ENCODE measurements at places on chromosomes 11 and 22. TPM values are rescaled to one million over a fixed set of nuclear protein-coding genes. Genes with fewer than 3 reads are reported as not detected.

GRK3 gene
- 18.3 TPM for total RNA-seq

TOM1 gene
- total RNA-seq: 24.4 TPM

DNA sequence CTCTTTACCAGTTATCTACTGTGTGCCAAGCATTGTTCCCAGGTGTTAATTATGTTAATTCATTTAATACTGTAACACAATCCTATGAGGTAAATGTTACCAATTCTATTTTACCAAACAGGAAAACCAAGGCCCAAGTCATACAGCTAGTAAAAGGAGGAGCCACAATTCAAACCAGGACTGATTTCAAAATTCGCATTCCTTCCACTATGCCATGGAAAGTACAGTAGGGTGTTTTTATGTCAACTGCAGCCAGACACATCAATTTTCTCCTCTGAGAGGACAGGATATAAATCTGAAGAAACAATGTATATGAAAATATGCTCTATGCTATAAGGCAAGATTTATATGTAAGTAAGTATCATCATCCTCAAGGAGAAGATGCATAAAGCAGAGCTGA is 104.3 kb downstream of the RPL27A start:
- no peak for DNase-seq

GRCh38 chr11:121767433-121767832 is 314.7 kb upstream of the SORL1-AS1 start:
- no peak for DNase-seq

DNA sequence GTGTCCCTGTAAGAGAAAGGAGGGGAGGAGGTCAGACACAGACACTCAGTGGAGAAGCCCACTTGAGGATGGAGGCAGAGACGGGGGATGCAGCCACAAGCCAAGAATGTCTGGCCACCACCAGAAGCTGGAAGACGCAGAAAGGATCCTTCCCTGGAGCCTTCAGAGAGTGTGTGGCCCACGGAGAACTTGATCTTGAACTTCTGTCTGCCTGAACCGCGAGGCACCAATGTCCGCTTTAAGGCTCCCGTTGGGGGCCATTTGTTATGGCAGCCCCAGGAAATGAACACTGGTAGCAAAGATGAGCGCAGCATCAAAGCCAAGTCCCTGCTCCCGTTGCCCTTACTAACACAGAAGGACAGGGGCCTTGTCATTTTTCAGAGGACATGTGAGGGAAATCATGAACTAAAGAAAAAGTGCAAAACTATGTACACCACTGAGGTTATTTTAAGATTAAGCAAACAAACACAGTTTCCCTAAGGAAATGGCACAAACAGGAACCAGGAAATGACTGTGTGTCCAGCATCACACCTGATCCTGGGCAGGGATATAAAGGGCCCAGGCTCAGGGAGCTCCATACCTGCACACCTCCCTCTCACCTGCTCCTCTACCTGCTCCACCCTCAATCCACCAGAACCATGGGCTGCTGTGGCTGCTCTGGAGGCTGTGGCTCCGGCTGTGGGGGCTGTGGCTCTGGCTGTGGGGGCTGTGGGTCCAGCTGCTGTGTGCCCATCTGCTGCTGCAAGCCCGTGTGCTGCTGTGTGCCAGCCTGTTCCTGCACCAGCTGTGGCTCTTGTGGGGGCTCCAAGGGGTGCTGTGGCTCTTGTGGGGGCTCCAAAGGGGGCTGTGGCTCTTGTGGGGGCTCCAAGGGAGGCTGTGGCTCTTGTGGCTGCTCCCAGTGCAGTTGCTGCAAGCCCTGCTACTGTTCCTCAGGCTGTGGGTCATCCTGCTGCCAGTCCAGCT is at the start of gene KRTAP5-6:
TSS of gene KRTAP5-6 (plus strand) at position 588 of the 963 bp plus-strand sequence. CDS start at position 639, 51 bp downstream.
- no peak for DNase-seq

GRCh38 chr11:93988455-93988854 is 32.7 kb upstream of the HEPHL1 start:
- no peak for DNase-seq

All from endodermal cell (in vitro differentiated cells).